Amniotic stem cell (primary cell): ENCODE measurements at places on chromosomes 13 and 19.

GRCh38 chr13:31207661-31208552 is 8.1 kb downstream of the B3GLCT start:
- no peak for DNase-seq

- no peak for DNase-seq
These were observed 123.5 kb downstream of the RBM26 start for GRCh38 chr13:79282508-79282907.

GRCh38 chr19:6604906-6605305 is 14.0 kb upstream of the CD70 start:
- no peak for DNase-seq

DNA sequence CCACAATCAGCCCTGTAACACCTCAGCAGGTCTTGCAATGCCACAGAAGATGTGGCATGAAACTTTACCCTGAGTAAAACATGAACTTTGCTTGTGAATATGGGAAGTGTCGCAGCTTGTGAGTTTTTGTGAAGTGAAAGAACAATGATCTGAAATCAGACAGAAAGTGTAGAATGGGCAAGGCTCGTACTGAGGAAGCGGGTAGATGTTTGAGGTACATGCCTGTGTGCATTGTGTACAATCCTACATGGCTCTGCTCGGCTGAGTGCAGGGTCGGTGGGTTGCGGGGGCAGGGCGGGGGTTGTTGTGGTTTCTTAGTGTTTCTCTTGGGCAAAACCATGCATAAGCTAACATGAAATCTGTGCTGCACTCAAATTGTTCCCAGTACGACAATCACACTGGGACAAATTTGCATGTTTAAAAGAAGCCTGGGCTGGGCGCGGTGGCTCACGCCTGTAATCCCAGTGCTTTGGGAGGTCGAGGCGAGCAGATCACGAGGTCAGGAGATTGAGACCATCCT is 1.1 kb downstream of the NLRP13 start:
- no peak for DNase-seq

DNA sequence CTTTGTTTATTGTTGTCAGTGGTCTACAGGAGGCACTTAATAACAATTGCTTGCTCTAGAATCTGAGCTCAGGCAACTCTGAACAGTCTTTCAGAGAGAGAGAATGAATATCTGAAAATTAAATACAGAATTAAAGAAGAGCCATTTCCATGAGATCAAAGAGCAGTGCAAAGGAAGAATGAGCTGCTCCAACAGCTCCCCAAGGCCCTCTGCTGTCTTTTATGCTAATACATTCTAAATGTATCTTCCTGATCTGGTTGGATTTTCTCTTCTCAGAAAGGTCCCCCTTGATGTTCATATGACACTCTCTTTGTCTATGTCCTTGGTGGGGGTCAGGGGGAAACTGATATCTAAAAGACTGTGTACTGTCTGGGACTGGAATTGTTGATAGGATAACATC is 1029.6 kb downstream of the PCDH9 start:
- no peak for DNase-seq

- peak; percentile 4 for DNase-seq
These were observed 50.3 kb upstream of the SIN3B start for GRCh38 chr19:16778796-16779411.

- DNase-seq: no peak
These were observed 7.1 kb upstream of the PDE4C start for GRCh38 chr19:18233224-18233825.

GRCh38 chr19:29815231-29815630 is 3.4 kb downstream of the CCNE1 start:
- DNase-seq: no peak

DNA sequence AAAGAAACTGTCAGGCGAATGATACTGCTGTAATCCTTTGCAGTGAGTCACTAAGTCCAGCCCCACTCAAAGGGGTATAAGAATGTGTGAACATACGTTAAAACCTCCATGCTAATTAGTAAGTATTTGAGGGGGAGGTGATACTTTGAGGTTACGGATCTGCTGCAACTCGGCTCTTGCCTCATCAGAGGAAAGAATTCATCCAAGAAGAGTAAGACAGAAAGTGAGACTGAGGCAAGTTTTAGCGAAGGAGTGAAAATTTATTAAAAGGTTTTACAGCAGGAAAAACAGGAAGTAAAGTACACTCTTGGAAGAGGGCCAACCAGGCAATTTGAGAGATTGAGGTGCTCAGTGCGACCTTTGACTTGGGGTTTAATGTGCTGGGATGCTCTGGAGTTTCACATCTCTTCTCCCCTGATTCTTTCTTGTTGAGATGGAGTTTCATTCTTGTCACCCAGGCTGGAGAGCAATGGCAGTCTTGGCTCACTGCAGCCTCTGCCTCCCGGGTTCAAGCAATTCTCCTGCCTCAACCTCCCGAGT is 9.8 kb downstream of the CLEC4M start:
- DNase-seq: no peak

- DNase-seq: no peak
These were observed 19.0 kb upstream of the N4BP2L1 start for GRCh38 chr13:32446773-32447465.

DNA sequence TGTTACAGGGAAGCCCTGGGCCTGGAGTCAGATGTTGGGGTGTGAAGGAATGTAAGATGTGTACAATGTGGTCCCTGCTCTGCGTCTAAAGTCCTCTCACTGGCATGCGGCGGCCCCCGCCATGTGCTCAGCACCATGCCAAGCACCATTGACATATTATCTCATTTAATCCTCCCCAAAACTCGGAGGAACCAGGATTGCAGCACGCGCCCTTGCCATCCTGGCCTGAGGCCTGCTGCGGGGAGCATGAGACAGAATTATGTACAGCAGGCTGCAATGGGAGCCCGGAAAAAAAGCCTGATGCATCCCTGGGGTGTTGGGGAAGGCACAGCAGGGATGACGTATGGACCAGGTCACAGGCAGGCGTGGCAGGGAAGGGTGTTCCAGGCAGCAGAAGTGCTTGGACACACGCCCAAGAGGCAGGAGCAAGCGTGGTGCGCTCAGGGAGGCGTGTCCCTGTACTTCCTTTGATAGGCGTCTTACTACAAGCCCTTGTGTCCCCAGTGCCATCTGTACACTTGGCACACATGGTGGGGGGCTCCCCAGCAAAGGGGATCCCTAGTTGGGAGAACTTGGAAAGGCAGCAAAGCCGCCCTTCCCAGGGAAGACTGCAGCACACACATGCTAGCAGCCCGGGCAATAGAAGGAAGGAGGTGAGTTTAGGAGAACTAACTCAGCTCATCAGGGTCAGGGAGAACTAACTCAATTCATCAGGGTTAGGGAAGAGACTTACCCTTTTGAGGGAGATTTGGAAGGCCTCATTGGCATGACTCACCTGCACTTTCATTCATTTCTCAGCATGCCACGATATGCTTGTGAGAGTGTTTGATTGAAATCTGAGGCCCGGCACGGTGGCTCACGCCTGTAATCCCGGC is 3.4 kb downstream of the EVI5L start:
- DNase-seq: no peak

GRCh38 chr13:50951366-50951765 is 41.8 kb downstream of the RNASEH2B start:
- no peak for DNase-seq

DNA sequence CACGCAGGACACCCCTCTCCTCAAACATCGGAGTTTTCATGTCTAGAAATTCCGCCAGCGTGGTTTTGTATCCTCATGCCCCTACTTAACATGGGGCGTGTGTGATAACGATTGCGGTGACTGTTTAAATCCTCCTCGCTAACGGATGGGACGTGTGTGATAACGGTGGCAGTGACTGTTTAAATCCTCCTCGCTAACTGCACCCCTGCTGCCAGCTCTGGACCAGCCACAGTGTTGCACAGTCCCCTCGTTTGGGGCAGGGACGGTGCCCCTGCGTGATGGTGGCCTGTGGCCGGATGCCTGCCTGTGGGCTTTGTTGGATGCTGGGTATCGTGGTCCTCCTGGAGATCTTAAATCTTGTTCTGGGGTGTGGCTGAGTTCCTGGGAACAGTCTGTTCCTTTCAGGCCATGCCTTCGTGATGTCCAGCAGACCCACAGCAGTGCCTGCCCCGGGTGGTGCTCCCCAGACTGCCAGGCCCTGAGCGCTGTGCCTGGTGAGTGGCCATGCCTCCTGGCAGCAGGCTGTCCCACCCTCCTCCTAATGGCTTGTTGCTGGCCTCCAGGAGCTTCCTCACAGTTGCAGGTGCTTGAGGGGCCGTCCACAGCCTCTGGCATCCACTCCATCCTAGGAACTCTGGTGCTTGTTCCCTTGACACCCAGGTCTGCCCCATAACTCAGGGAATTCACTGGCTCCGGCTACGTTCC is 122.5 kb upstream of the MCF2L start:
- DNase-seq: no peak

DNA sequence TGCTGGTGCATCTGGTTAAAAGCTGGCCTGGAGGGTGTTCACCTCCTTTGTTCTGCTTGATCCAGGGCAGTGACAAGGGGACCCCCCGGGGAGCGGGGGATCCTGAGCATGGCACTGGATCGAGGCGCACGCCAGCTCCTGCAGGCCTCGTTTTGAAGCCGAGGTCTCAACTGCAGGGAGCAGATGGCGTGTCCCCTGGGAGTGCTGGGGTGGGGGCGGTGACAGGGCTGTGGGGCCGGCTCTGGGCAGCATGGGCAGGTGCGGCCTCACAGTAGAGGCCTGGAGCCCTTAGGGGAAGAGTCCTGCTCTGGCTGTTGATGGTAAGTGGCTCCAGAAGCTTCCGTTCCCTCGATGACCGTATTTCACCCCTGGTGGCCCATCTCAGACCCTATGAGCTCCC is 51.8 kb downstream of the CRTC1 start:
- no peak for DNase-seq

DNA sequence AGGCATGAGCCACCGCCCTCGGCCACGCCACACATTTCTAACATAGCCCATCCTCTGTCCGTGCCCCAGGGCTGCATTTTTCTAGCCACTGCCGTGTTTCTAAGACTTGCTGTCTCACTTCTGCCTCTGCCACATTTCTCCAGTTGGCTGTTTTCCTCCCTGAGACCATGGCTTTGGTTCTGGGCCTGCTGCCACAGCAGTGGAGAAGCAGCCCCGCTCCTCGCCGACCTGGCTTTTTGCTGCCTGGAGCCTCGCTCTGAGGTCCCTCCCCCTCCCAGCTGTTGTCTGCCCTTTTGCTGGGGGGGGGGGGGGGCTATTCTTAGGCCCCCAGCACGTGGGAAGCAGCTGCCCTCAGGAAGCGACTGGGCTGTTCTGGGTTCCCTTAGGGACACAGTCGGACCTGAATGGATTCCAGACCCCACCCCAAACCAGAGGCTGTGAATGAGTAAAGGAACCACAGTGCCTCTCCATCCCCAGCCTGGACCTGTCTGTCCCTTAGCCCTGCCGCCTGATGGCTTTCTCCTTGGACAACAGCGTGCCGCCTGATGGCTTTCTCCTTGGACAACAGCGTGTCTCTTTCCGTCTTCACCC is 3.3 kb downstream of the GYS1 start:
- DNase-seq: no peak

GRCh38 chr19:28981518-28981917 is 231.4 kb downstream of the UQCRFS1 start:
- no peak for DNase-seq

GRCh38 chr13:80737513-80737912 is 396.6 kb upstream of the SPRY2 start:
- no peak for DNase-seq

DNA sequence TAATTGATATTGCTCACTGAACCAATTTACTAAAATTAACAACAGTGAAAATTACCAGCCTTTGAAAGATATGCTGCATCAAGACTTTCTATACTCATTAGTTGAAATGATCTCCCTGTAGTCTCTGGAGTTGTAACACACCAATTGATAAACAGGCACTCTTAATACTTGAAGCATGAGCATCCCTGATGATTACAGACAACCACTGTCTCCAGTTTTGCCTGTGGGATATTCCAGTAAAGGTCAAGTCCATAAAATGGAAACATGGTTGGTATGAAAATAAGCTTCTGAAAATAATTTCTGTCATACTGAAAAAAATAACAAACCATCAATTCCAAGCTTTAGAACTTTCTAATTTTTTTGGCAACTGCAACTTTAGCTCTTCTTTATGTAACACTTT is 405.8 kb downstream of the SPRY2 start:
- no peak for DNase-seq

DNA sequence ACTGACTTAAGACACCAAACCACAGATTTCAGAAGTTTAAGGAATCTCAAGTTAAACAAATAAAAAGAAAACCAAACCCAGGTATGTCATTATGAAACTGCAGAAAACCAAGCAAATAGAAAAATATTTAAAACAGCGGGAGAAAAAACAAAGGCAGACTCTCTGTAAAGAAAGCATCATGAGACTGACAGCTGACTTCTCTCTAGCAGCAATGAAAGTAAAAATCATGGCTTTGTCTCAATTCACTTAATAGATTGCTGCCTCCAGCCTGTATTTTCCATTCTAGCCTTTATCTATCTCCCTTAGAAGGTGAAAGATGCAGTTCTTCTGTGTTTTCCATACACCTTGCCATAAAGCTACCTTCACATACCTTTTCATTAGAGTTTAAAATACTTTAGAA is 131.1 kb upstream of the IPO5 start:
- DNase-seq: no peak

DNA sequence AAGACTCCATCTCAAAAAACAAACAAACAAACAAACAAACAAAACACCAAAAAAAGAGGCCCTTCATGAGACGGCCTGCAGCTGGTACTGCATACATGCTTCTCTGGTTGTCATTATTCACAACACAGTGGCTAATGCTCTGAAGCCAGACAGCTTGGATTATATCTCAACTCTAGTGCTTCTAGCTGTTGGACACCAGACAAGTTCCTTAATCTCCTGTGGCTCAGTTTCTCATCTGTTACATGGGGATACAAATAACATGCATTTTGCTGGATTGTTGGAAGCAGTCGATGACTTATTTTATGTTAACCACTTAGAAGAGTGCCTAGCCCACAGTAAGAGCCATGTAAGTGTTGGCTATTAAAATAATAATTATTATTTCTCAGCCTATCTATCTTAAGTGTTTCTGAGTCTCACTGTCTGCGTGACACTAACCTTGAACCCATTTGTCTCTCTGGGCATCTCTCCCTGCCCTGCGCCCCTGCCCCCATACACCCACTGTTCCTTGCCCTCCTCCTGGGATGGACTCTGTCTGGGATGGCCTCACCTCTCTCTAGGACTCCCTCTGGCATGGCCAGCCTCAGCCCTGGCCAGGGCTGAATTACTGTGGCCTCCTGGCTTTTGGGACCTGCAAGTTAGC is 3.1 kb upstream of the JUNB start:
- DNase-seq: no peak

DNA sequence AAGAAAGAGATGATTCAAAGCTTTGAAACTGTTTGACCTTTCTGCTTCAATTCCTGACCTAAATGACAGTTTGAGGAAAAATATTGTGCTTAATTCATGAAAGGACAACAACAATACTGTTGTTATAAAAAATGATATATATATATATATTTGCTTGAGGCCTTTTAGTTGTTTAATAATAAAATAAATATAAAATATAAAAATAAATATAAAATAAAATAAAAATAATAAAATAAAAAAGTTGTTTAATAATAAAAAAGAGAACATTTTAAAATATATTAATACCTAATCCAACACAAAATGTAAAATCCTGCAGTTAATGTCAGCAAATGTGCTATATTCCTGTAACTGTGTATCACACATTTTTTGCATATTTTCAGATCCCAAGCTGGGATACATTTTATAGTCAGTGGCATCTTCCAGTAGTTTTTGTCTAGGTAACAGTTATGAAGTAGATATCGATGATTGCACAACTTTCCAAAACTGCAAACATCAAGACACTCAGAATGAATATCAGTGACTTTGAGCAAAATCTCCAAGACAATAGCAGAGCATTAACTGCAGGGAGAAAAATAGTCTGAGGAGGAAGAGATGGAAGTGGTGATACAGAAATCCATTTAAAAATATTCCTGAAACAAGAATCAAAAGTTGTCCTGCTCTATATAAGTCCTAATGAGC is 375.5 kb upstream of the KLHL1 start:
- no peak for DNase-seq
